ENCODE measurements at places on chromosomes 13 and 19.

DNA sequence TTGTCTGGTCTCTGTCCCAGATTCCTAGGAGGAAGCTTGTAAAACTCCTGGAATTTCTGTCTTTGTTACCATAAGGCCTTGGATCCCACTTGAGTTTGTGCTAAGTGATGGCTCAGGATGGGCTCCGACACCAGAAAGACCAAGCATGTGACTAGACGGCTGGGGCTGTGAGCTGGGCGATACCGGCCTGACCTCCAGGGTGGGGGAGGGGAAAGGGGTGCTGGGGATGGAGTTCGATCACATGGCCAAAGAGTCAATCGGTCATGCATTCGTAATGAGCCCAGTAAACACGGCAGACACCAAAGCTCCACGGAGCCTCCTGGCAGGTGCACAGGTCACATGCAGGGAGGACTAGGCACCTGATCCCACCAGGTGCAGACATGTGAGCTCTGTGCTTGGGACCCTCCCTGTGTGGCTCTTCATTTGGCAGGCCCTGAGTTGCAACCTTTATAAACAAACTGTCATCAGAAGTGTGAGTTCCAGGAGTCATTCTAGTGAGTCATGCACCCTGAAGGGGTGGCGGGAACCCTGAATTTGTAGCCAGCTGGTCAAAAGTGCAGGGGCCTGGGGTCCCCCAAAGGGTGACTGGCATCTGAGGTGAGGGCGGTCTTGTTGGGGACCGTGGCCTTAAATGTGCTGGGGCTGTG lies 27.1 kb downstream of the ELAVL1 start:
- peaks cover 7% of the 10 kb centered on the region for H3K36me3 ChIP-seq
- DNase-seq, result no peak
- no peak overlapping the region for H3K4me3 ChIP-seq

DNA sequence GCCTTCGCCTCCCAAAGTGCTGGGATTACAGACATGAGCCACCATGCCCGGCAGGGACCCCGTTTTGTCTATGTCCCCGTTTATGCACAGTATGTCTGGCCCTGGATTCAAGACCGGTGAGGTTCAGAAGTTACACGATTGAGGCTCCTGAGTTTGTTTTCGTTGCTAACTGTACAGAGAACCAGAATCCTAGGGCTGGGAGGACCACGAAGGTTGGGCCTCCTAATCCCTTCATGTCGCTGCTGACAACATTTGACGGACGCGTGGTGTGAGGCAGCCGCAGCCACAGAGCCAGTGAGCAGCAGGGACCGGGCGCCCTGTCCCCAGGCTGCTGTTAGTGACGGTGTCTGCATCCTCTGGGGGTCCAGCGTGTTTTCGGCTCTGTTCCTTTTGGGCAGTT lies 91.4 kb downstream of the ATP11A start:
- no peak overlapping the region for H3K27ac ChIP-seq
- H3K4me3 ChIP-seq, result no peak overlapping the region
- peaks cover 8% of the 10 kb centered on the region for H3K36me3 ChIP-seq
- peaks cover 14% of the 10 kb centered on the region for H3K4me1 ChIP-seq
- DNase-seq, result no peak
- no peaks in the 10 kb centered on the region for H3K27me3 ChIP-seq

GRCh38 chr19:57807541-57807940 lies 7.2 kb downstream of the ZNF552 start:
- no peaks in the 10 kb centered on the region for H3K27me3 ChIP-seq
- peaks cover 35% of the 10 kb centered on the region for H3K4me1 ChIP-seq
- H3K27ac ChIP-seq, result no peak overlapping the region
- H3K36me3 ChIP-seq, result peaks cover 47% of the 10 kb centered on the region
- no peak for DNase-seq

GRCh38 chr19:42165146-42165545 lies 32.9 kb upstream of the POU2F2 start:
- no peaks in the 10 kb centered on the region for H3K27me3 ChIP-seq
- no peak for DNase-seq
- H3K36me3 ChIP-seq, result no peaks in the 10 kb centered on the region
- no peak overlapping the region for H3K27ac ChIP-seq

- no peak overlapping the region for H3K27ac ChIP-seq
- H3K27me3 ChIP-seq, result no peaks in the 10 kb centered on the region
- no peak overlapping the region for H3K4me3 ChIP-seq
- no peaks in the 10 kb centered on the region for H3K36me3 ChIP-seq
- no peak for DNase-seq
Measured at GRCh38 chr19:37955986-37956385, 49.0 kb downstream of the SIPA1L3 start.

DNA sequence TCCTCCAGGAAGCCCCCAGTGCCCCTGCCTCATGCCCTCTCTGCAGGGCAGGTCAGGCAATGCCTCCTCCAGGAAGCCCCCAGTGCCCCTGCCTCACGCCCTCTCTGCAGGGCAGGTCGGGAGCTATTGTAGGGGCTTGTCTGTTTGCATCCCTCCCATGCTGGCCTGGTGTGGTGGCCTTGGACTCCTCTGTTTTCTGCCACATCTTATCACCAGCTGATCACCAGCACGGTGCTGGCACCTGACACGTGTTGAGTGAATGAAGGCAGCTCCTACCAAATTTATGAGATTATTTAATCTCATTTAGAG lies 51.5 kb upstream of the C13orf46 start:
- no peak overlapping the region for H3K27ac ChIP-seq
- no peaks in the 10 kb centered on the region for H3K27me3 ChIP-seq
- no peaks in the 10 kb centered on the region for H3K36me3 ChIP-seq

GRCh38 chr13:104288496-104288895 lies 1222.3 kb upstream of the SLC10A2 start:
- no peak for DNase-seq
- no peaks in the 10 kb centered on the region for H3K4me1 ChIP-seq
- no peak overlapping the region for H3K27ac ChIP-seq
- H3K4me3 ChIP-seq, result no peak overlapping the region

GRCh38 chr13:45737571-45738017 lies 35.5 kb downstream of the CBY2 start:
- no peak overlapping the region for H3K27ac ChIP-seq
- H3K27me3 ChIP-seq, result no peaks in the 10 kb centered on the region
- no peaks in the 10 kb centered on the region for H3K4me1 ChIP-seq

DNA sequence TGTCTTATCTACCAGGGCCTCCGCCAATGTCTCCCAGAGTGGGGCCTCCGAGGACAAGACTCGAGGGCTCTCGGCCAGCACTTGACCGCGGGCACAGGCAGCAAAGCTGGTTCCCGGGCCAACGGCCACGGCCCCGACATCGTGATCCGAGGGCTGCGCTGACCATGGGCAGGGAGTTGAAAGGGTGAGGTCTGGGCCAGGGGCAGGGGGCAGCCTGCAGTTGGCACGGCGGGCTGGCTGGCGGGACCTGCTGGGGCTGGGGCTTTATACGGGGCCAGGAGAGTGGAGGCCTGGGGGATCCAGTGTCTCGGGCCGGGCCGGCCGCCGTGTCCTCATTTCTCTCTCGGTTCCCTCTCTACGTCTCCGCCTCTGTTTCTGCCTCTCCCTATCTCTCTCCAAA lies 9.8 kb upstream of the LINGO3 start:
- no peak overlapping the region for H3K27ac ChIP-seq
- H3K36me3 ChIP-seq, result peaks cover 4% of the 10 kb centered on the region
- H3K4me3 ChIP-seq, result no peak overlapping the region
- DNase-seq, result no peak

GRCh38 chr19:2722541-2723344 lies 1.6 kb upstream of the DIRAS1 start:
- H3K4me3 ChIP-seq, result no peak overlapping the region
- DNase-seq, result peak; percentile 90
- peak overlapping the region; percentile 81 for H3K27ac ChIP-seq
- peaks cover 42% of the 10 kb centered on the region for H3K4me1 ChIP-seq
- H3K36me3 ChIP-seq, result no peaks in the 10 kb centered on the region

DNA sequence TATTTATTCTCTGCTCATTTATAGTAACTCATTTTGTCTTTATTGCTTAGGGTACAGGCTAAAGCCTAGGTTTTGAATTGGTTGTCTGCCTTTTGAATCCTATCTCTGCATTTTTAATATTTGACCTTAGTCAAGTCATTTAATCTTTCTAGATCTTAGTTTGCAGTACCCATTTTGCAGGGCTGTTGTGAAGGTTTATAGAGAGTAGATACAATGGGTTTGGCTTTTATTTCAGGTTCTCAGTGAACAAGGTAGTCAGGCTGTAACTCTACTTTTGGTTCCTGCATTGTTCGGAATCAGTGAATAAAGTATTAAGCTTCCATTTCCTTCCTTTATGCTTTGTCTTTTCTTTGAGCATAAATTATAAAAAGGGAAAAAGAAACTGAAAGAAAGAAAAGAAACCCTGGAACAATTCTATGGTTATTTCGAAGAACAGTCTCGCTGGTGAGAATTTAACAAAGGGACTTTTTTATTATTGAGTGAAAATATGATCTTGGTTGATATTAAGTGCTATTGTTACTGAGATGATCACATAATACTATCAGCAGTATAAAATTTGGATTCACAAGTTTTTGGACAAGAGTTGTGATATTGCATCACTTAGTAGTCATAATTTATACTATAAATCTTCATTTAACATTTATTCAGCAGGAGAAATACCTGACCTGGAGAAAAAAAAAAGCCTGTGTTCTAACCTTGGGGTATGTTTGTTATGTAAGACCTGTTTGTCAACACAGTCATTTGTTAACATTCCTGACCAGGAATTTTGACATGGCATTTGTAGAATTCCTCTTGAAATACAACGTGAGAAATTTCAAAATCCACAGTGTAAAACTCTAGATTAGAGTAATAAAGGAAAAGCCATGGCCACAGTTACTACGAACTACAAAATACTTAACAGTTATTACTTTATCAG lies 91.3 kb downstream of the ZMYM2 start:
- H3K27me3 ChIP-seq, result no peaks in the 10 kb centered on the region
- no peak overlapping the region for H3K4me3 ChIP-seq
- peaks cover 48% of the 10 kb centered on the region for H3K36me3 ChIP-seq
- H3K27ac ChIP-seq, result peak overlapping the region; percentile 78
- peaks cover 21% of the 10 kb centered on the region for H3K4me1 ChIP-seq

GRCh38 chr19:5718037-5718578 lies 1.8 kb downstream of the LONP1 start:
- no peak overlapping the region for H3K4me3 ChIP-seq
- no peak for DNase-seq
- H3K36me3 ChIP-seq, result peaks cover 23% of the 10 kb centered on the region
- peaks cover 24% of the 10 kb centered on the region for H3K4me1 ChIP-seq

GRCh38 chr19:6480848-6481415 lies 655 bp downstream of the DENND1C start:
- H3K27ac ChIP-seq, result no peak overlapping the region
- no peak for DNase-seq
- no peaks in the 10 kb centered on the region for H3K36me3 ChIP-seq
- H3K4me3 ChIP-seq, result peak overlapping the region; percentile 68
- H3K27me3 ChIP-seq, result peaks cover 10% of the 10 kb centered on the region
- H3K4me1 ChIP-seq, result peaks cover 12% of the 10 kb centered on the region

- no peaks in the 10 kb centered on the region for H3K4me1 ChIP-seq
- H3K36me3 ChIP-seq, result no peaks in the 10 kb centered on the region
- H3K27ac ChIP-seq, result no peak overlapping the region
- DNase-seq, result no peak
- H3K4me3 ChIP-seq, result no peak overlapping the region
- no peaks in the 10 kb centered on the region for H3K27me3 ChIP-seq
Measured at GRCh38 chr13:108947551-108948030, 318.2 kb downstream of the MYO16 start.

- H3K36me3 ChIP-seq, result no peaks in the 10 kb centered on the region
- peaks cover 53% of the 10 kb centered on the region for H3K4me1 ChIP-seq
- H3K4me3 ChIP-seq, result no peak overlapping the region
- DNase-seq, result no peak
- H3K27me3 ChIP-seq, result no peaks in the 10 kb centered on the region
Measured at GRCh38 chr19:45168767-45169351, 8.1 kb upstream of the NKPD1 start.

DNA sequence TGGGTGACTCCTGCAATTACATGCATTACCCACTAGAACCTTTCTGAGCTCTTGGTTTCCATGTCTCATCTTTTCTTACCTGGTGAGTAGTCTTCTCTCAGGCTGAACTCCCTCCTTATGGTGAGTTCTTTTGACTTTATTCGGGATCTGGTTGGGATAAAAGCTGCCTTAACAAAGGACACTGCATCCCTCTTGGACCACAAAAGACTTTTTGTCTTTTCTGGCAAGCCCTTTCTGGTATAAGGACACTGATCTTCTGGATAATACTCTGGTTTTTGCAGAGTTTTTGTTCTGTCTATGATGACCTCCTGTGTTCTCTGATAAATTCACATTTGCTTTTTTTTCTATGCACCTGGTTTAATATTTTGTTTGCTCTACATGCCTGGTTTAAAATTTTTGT lies 66.7 kb downstream of the SLITRK1 start:
- no peaks in the 10 kb centered on the region for H3K4me1 ChIP-seq
- DNase-seq, result no peak
- H3K4me3 ChIP-seq, result no peak overlapping the region
- H3K36me3 ChIP-seq, result no peaks in the 10 kb centered on the region

DNA sequence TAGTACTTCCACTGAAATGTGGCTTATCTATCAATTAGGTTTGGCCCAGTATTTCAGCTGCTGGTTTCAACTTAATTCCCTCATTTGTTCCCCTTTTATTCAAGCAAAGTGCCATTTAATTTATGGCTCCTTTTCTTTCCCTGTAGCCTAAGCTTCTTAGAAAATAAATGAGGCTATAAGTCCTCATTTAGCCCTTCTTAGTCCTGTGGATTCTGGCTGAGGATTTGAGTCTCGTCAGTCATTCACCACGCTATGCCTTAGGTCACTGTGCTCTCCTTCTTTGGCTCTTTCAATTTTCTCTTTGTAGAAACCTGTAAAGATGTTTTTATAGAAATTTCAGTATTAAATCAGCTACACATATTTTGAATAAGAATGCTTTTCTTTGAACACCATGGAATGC lies 579.1 kb downstream of the GPC6 start:
- H3K4me3 ChIP-seq, result no peak overlapping the region
- no peak for DNase-seq
- no peaks in the 10 kb centered on the region for H3K4me1 ChIP-seq
- no peaks in the 10 kb centered on the region for H3K36me3 ChIP-seq

DNA sequence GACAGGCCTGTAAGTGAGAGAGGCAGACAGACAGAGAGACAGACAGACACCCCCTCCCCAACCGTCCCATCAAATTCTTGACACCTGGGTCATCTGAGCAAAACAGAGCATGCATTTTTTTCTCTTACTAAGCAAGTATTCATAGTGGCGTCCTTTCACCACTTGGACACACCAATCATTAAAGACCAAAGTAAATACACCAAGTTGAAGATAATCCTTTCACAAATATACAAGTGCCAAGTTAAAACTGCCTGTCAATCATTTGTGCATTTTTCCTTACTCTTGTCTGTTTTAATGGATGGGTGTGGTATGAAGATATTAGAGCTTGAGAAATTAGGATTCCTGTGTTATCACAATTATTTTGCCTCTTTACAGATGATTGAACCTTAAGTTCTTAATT lies 337.3 kb downstream of the ATP8A2 start:
- H3K27ac ChIP-seq, result no peak overlapping the region
- no peak for DNase-seq
- H3K27me3 ChIP-seq, result no peaks in the 10 kb centered on the region
- no peak overlapping the region for H3K4me3 ChIP-seq
- no peaks in the 10 kb centered on the region for H3K4me1 ChIP-seq

All from heart left ventricle (tissue), 16 donors.